ENCODE measurements at places on chromosomes 4 and X.

DNA sequence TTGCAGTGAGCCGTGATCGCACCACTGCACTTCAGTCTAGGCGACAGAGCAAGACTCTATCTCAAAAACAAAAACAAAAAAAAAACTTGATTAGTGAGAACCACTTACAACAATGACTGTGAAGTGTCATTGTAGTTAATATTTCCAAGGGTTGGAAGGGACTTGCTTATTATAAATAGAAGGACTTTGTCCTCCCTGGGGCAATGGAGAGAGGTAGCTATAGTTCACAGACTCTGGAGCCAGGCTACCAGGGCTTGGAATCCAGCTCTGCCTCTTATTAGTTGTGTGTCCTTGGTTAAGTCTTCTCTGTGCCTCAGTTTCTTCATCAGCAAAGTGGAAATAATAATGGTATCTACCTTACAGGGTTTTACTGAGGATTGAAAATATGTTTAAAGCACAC is 51.6 kb downstream of the TMEM150C start:
- DNase-seq = no peak

- DNase-seq = no peak
Measured at GRCh38 chr4:8840006-8840793, 31.4 kb downstream of the HMX1 start.

GRCh38 chr4:172951679-172952451 is 216.7 kb upstream of the GALNT7 start:
- no peak for DNase-seq

GRCh38 chr4:23890369-23891063 is 669 bp upstream of the PPARGC1A start:
- no peak for DNase-seq

- no peak for DNase-seq
Measured at GRCh38 chr4:78322032-78322431, 229.5 kb upstream of the ANXA3 start.

DNA sequence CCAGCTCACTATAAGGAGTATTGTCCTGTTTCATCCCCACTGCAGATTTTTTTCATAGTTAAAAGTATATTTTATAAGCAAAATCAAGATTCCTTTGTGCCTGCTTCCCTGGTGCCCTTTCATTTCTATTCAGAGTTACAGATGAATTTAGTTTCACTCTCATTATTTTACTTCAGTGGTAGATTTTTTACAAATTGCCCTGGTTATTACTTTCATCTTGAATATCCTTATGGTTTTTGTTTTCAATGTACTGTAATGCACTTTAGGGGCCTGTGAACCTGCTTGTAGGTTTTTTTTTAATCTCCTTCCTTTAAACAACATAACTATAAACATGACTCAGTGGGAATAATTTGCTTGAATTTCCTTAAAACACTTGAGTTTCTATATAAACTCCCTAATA is 126.8 kb downstream of the GPR143 start:
- DNase-seq = no peak

DNA sequence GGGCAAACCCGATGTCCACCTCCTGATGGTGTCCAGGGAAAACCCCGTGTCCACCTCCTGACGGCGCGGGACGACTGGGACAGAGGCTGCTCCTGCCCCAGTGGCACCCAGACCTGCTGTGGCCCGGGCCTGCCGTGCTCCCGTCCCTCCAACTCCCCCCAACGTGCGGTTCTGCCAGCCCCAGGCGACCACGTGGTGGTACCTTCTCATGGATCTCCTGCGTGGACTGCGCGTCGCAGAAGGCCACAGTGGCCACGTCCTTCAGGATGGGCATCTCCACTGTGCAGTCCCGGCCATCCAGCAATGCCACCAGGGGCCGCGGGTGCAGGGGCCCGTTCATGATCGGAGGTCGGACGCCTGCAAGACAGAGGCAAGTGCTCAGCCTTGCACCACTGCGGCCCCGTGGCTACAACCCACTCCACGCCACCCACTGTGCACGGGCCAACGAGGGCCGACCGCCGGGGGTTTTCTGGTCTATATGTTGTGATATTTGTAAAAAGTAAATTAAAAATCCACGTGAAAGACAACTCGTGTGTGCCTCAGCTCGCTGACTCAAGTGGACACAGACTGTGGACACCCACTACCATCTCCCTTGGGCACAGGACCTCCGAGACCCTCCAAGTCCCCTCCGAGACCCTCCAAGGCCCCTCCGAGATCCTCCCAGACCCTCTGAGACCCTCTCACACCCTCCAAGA is 10.8 kb downstream of the CTBP1 start:
- DNase-seq = no peak

GRCh38 chr4:183783991-183784553 is 121.0 kb upstream of the STOX2 start:
- no peak for DNase-seq

- DNase-seq = peak; percentile 42
Measured at GRCh38 chrX:103254921-103255493, at the start of gene TCEAL8. Gene TCEAL8, minus strand, starts transcription at chrX:103255155. Its CDS starts 1,176 bp downstream, at chrX:103253979.

- no peak for DNase-seq
Measured at GRCh38 chr4:38980903-38981676, 51.1 kb downstream of the TMEM156 start.

DNA sequence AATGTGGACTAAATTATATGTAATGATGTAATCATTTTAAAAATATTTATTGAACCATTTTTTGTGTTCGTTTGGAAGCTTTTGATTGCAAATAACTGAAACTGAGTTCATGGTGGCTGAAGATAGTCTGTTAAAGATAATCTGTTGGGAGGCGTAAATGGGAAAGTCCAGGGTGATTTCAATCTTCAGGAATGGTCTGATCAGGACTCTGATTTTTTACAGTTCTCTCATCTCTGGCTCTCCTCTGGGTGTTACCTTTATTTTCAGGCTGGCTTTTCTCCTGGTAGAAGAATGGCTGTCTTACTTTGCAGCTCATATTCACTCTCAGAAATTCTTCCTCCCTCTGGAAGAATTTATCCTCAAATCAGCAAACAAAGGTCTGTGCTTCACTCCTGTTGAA is 199.0 kb upstream of the LEF1 start:
- no peak for DNase-seq

DNA sequence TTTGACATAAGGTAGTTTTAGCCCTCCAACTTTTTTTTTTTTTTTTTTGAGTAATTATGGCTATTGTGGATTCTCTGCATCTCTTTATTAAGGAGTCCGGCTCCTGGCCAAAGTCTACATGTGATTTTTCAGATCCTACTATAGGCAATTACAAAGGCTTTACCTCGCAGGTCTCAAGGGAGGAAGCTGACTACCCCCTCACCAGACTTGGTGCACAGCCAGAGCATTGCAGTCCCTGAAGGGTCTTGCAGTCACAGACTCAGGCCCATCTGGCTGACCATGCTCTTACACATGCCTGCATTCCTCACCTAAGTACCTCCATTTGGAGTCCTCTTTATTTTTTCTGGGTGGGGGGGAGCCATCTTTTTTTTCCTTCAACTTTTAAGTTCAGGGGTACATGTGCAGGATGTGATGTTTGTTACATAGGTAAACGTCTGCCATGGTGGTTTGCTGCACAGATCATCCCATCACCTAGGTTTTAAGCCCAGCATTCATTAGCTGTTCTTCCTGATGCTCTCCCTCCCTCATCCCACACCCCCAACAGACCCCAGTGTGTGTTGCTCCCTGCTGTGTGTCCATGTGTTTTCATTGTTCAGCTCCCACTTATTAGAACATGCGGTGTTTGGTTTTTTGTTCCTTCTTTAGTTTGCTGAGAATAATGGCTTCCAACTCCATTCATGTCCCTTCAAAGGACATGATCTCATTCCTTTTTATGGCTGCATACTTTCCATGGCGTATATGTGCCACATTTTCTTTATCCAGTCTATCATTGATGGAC is 88.4 kb upstream of the STIM2 start:
- DNase-seq = no peak

- no peak for DNase-seq
Measured at GRCh38 chrX:40402831-40403533, 177.8 kb upstream of the ATP6AP2 start.

DNA sequence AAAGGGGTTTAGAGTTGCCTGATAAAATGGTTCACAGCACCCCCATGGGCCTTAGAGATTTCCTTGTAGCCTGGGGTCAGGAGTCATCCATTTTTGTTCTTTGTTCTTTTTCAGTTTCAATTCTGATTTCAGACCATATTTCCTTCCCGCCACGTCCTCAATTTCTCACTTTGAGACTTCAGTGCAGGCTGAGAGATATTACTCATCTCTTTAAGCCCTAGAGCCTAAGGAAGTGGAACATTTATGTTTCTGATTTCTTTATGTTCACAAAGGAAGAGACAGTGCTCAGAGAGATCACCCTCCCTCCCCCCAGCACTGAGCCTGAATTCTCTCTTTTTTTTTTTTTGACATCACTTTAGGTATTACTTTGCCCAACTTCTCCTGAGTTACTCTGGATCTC is 56.3 kb downstream of the MSN start:
- peak; percentile 16 for DNase-seq

DNA sequence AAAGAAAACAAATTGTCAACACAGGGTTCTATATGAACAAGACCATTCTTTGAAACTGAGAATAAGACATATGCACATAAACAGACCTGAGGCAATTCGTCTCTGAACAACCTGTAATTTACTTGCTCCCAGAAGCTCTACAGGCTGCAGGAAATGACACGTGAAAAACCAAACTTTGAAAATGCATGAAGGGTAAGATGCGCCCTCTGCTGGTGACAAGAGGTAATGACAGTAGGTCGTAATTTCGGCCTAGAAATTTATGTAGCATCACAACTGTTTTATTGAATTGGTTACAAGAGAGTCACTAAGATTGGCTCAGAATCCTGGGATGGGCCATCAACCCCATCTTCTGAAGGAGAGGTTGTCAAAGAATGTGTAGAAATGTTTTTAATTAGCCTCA is 276.5 kb downstream of the PPP4R3C start:
- no peak for DNase-seq

DNA sequence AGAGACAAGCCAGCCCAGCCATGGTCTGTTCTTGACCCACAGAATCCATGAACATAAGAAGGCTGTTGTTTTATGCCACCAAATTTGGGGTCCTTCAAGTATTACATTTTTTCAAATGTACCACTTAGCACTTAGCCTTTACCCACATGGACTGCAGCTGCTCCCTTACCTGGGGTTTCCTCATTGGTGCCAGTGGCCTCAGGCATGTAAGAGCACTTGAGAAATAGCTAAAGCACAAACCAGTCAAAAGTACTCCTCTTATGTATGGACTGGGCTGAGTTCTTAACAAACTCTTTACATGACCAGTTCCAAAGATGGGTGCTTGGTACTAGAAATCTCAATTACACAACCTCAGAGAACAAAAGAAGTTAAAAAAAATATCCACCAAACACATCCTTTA is 77.6 kb upstream of the MAP3K15 start:
- DNase-seq = no peak

DNA sequence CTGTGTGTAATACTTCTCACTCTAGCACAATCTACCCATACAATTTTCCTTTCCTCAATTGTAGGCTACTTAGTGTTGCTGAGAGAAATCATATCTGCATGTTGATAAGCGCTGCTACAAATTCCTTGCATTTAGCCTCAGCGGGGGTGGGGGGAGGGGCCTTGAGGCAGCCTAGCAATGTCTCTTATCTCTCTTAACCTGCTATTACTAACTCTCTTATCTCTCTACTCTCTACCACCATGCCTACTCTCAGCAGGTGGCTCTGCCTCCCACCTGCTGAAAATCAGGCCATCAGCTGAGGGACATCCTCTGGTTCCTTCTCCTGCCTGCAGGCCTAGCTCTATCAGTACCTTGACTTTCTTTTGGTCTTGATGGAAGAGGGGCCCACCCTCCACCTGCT is 98.9 kb downstream of the GPR82 start:
- DNase-seq = no peak

DNA sequence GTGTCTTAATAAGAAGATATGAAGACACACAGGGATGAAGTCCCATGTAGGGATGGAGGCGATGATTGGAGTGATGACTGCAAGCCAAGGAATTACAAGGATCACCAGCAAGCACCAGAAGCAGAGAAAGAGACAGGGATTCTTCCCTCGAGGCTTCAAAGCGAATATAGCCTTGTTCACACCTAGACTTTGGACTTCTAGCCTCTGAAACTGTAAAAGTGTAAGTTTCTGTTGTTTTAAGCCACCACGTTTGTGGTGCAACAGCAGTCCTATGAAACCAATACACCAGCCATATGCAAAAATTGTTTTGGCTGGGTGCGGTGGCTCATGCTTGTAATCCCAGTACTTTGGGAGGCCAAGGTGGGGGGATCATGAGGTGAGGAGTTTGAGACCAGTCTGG is 9.8 kb upstream of the PDS5A start:
- DNase-seq = no peak

GRCh38 chrX:148540114-148540513 is 39.7 kb downstream of the AFF2 start:
- DNase-seq = no peak

DNA sequence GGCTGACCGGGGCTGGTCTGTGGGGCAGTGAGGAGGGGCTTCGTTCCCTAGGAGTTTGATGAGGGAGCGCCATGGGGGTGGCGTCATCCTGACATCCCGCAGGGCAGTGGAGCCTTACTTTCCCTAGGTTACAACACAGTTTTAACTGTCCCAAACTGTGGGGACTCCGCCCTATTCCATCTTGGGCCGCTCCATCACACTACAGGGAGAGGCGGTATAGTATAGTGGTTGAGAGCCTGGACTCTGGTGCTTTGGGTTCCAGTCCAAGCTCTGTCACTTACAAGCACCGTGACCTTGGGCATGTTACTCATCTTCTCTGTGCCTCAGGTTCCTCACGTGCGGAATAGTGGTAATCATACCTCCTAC is 44.2 kb downstream of the ZNF185 start:
- DNase-seq = no peak

- peak; percentile 34 for DNase-seq
Measured at GRCh38 chr4:89438102-89438831, 130.7 kb upstream of the GPRIN3 start.

DNA sequence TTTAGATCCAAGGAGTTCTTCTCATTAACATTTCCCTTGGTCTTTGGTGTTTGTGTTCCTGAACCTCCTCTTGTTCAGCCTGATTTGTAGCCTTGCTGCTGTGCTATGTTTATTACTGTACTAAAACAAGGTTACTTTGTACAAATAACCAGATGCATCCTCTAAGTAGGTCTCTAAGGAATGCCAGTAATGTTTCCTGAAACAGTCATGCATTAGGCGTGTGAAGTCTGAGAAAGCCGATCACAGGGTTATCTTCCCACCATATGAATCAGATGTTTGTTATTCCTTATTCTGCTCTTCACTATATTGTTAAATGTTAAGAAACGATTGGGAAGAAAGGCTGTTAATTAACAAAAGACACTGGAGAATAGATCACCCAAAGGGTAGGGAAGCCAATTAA is 66.9 kb downstream of the GALNTL6 start:
- DNase-seq = no peak

DNA sequence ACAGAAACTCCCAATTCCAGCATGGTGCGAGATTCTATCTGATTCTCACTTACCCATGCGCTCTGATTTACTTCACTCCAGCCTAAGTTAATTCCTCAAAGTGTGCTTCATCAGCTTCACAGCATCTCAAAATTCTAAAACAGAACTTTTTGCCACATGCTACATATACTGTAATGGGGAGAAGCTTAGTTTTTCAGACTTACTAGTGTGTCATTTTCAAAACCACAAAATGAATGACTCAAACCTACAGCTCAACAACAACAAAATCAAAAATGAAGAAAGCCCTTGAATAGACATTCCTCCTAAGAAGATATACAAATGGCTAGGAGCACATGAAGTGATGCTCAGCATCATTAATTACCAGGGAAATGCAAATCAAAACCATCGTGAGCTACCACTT is 14.9 kb downstream of the IRF2 start:
- no peak for DNase-seq

All from activated T-helper 2 cell treated with anti-CD3 and anti-CD28 coated beads, Interferon-gamma antibody, Interleukin-2, Interleukin-4, amounts not matched to agents 10 μg/mL and 5 μg/mL and 100 μg/mL, durations not matched to agents 14 hours and 24 hours and 36 hours (primary cell).